ENCODE measurements at places on chromosomes 1 and 21.

- no peak for DNase-seq
These were observed 390.2 kb downstream of the GPATCH2 start for GRCh38 chr1:217240656-217241055.

GRCh38 chr1:40745176-40745575 lies 38.4 kb upstream of the KCNQ4 start:
- no peak for DNase-seq

- DNase-seq: no peak
These were observed 90.2 kb upstream of the TSPAN2 start for GRCh38 chr1:115179397-115180079.

DNA sequence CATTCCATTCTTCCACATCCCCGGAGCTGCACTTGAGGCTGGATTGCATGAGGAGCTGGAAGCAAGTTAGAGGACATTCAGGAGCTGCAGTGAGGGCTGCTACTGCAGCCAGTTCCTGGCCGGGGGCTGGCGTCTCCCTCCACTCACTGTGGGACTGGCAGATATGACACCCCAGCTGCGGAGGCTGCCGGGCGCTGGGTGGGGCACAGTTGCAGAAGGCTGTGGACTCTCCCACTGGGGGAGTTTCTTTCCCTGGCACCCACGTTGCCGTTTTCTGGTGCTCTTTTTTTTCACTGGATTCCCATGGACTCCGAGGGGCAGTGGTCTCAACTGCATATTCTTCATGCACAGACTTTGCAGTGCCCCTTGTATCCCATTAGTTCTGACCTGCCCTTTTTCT lies 351.1 kb upstream of the AJAP1 start:
- no peak for DNase-seq

DNA sequence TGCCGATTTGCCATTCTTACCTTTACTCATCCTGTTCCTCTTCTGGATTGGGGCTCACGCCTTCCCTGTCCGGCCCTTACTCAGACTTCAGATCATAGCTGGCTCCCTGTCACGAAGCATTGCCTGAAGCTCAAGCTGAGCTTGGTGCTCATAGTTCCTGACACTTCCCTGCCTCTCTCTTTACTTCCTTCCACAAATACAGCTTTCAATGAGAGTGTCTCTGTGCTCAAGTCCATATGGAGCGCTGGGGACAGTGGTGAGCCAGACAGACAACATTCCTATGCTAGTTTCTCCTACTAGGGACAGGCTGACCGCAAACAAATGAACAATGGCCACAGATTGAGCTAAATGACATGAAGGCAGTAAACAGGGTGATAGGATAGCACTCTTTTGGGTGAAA lies 38.1 kb downstream of the HHAT start:
- DNase-seq: peak; percentile 34

- DNase-seq: no peak
These were observed 9.1 kb upstream of the EXO1 start for GRCh38 chr1:241838897-241839296.
